ENCODE measurements at places on chromosomes 3 and 15.

DNA sequence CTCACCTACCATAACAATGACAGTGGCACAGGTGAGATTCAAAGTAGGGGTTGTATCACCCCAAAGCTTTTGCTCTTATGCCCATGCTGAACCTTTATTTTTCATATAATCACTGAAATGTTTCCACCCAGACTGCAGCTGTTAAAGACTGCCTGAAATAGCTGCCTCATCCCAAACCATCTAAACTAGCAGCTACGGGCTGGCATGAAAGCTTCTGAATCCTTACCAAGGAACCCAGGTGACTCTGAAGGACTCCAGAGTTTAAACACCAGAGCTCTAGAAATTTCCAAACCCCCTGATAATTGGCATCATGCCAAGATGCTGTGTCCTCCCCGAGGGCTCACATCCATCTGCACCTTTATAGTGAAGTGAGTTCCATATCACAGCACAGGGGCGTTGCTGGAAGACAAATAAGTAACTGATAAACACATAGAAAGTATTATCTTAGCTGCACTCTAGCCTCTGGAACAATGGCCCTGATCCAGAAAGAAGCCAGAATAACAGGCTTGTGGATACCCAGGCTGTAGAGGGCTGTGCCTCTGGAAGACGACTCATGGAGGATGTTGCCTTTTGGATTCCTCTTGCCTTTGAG, 238.9 kb downstream of the CADPS start:
- DNase-seq = no peak

GRCh38 chr3:39513791-39514369, 46.4 kb downstream of the MOBP start:
- no peak for DNase-seq

- DNase-seq = no peak
Observed at GRCh38 chr3:61612211-61613194, 51.1 kb downstream of the PTPRG start.

GRCh38 chr3:69032142-69032541, 18.7 kb upstream of the EOGT start:
- DNase-seq = no peak

- no peak for DNase-seq
Observed at GRCh38 chr15:74543583-74543982, 2.6 kb downstream of the ARID3B start.

- no peak for DNase-seq
Observed at GRCh38 chr15:36178303-36178633, 401.2 kb upstream of the CDIN1 start.

DNA sequence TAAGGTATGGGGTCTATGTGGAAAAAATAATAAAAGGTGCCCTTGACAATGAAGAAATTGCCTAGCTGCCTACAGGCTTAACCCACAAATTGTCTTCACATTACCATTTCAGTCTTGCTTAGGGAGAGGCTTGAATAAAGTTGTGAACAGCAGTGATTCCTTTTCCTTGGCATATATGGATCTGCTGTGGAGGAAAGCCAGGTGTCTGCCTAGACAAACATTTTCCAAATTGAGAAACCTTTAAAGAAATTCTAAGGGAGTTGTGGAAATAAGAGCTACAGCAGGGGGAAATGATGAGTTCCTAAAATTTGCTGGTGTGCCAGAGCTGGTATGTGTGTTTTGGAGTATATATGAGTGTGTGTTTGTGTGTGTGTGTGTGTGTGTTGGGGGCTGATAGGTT, 452.1 kb downstream of the NTRK3 start:
- no peak for DNase-seq

- no peak for DNase-seq
Observed at GRCh38 chr3:70973558-70973957, 610.0 kb downstream of the FOXP1 start.

GRCh38 chr3:126159476-126159875, 20.9 kb downstream of the ALDH1L1 start:
- no peak for DNase-seq
